ENCODE measurements at places on chromosomes 4 and X.

DNA sequence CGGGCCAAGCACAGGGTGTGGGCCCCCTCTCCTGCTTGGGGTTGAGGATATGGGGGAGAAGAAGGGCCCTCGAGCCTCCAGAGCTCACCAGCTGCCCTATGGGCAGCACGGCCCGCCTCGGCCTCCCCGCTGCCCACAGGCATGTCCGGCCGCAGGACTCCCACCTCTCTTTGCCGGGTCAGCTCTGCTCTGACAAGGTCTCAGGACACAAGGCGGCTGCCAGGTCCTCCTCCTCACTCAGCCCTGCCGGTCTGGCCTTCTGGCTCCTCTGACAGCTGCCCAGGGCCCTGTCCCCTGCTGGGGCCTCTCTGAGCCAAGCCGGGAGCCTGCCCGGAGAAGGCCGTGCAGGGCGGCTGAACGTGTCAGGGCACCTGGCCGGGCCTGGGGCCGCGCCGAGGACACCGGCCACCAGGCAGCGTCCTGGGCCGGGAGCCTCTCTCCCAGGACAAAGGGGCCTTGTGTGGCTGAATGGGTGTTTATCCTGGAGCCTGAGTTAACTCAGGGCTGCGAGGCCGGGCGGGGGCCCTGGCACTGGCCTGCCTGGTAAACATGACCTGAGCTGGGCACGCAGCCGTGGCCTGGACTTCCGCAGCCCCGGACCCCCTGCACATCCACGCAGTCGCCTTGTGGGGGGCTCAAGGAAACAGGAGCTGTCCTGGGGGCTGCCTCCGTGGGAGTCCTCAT lies 25.7 kb downstream of the TACC3 start:
- DNase-seq: no peak

DNA sequence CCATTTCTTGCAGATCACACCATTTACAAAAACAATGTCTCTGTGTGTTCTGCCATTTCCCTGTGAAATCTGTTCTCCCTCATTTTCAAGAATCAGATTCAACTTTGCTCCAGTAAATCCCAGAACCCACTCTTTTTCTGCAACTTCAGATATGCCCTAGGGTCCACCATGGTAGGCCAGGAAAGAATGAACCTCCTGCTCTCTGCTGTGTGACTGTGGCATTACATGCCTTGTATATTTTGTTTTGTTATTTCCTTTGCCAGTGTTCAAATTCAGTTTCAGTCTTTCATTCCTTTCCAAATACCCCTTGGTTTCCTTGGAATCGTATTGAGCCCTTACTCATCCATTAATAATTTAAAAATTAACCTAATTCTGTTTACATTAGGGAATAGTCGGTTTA lies 290.2 kb upstream of the VCX start:
- DNase-seq: no peak

DNA sequence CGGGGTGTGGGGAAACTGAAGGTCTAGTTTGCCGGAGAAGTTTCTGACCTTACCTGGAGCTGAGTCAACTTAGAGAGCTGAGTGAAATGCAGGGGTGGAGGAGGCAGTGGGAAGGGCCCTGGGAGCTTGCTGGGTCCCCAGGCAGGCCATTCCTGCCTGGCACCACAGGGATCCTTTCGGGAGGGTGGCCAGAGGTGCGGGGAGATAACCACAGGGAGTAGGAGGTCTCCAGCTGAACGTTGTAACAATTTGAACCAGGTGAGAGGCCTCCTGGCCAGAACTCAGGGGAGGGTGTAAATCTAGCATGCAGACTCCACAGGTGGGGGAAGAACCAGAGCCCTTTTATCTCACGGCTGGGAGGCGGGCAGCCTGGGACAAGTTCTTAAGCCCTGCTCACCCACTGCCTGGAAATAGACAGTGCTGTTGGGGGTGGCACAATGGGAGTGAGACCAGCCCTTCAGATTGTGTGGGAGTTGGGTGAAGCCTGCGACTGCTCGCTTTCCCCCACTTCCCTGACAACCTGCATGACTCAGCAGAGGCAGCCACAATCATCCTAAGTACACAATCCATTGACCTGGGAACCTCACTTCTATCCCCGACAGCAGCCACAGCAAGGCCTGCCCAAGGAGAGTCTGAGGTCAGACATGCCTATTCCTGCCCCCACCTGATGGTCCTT lies 247.4 kb downstream of the ADGRA3 start:
- DNase-seq: no peak

DNA sequence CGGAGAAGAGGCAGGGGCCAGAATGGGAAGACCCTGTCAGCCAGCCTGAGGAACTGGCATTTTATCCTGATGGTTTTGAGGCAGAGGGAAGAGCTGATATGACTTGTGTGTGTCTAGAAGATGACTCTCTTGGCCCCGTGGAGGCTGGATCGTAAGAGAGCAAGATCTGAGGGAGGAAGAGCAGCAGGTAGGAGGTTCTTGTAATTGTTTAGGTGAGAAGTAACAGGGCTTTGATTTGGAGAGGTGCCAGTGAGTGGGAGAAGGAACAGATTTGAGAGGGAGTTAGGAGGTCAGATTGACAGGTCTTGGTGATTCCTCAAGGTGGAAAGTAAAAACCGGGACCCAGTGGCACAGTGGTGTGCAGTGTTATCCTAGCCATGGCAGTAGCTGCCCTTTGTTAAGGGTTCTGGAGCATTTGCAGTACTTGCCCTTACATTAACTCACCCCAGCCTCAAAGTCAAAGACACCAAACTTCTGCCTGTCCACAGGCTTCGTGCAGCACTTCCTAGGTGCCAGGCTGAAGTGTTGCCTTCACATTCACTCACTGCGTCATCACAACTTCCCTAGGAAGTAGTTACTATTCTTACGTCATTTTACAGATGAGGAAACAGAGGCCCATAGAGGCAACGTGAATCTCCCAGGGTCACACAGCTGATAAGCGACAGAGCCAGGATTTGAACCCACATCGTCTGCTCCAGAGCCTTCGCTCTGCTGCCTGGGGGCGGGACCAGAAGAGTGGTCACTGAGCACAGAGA lies 23.7 kb downstream of the RTL5 start:
- DNase-seq: no peak

- no peak for DNase-seq
Observed at GRCh38 chr4:72205298-72205697, 173.5 kb downstream of the NPFFR2 start.
